ENCODE measurements at places on chromosomes 13 and 19.

DNA sequence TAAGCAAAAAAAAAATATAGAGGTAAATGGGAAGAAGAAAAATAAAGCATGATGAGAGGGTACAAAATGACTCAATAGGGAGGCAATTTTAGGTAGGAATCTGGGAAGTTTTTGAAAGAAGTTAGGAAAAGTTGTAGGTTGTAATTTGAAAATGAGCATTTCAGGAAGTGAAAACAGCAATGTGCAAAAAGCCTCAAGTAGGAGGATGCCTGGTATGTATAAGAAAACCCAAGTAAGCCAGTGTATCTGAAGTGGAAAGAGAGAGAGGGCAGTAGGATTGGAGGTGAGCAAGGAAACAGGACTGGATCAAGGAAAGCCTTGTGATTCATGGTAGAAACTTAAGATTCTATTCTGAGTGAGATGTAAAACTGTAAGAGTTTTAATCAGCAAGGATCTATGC lies 121.6 kb upstream of the SPRY2 start:
- no peak for DNase-seq

GRCh38 chr19:39749981-39750380 lies 12.2 kb upstream of the CLC start:
- DNase-seq: no peak

GRCh38 chr19:52735734-52736133 lies 890 bp upstream of the ZNF611 start:
- peak; percentile 20 for DNase-seq

DNA sequence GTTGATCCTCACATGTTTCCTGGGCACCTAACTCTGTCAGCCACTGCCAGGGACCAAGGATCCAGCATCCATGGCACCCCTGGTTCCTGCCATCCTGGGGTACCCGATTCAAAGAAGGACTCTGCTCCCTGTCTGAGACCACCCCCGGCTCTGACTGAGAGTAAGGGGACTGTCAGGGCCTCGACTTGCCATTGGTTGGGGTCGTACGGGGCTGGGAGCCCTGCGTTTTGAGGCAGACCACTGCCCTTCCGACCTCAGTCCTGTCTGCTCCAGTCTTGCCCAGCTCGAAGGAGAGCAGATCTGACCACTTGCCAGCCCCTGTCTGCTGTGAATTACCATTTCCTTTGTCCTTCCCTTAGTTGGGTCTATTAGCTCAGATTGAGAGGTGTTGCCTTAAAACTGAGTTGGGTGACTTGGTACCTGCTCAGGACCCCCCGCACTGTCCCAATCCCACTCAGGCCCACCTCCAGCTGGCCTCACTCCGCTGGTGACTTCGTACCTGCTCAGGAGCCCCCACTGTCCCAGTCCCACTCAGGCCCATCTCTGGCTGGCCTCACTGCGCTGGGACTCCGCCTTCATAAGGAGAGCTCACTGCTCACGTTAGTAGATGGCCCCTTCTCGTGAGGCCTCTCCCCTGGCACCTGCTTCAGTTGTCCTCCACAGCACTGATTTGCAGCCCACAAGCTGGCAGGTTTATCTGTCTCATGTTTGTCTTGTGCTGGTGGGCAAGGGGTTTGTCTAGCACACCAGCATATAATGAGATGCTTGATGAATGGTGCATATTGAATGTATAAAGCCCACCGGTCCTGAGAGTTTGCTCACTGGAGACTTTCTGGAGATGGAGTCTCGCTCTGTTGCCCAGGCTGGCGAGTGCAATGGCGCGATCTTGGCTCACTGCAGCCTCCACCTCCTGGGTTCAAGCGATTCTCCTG lies 3.9 kb downstream of the RPL28 start:
- DNase-seq: no peak

DNA sequence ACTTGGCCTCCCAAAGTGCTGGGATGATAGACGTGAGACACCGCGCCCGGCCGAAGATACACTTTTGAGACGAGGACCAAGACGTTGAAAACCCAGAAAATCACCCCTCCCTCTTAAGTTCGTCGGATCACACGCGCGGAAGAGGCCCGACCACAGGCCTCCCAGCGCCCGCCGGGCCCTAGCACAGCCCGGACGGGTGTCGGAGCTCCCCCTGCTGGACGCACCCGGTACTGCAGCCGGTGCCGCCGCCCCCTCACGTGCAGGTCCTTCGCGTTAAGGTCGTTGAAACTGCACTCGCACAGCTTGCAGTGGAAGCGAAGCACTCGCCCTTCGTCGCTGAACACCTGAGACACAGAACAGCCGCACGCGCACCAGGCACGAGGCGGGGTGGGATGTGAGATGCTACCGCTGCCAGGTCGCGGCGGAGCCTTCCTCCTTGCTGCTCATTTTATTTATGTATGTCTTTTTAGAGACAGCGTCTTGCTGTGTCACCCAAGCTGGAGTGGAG lies 35.7 kb upstream of the MATK start:
- peak; percentile 63 for DNase-seq

All from NCI-H345 (cell line).